ENCODE measurements at places on chromosomes 3 and 15. TPM values are rescaled to one million over a fixed set of nuclear protein-coding genes. Genes with fewer than 3 reads are reported as not detected.

PLA1A gene
- not detected for polyA plus RNA-seq

SPTBN5 gene
- polyA plus RNA-seq: 0.06 TPM

DNA sequence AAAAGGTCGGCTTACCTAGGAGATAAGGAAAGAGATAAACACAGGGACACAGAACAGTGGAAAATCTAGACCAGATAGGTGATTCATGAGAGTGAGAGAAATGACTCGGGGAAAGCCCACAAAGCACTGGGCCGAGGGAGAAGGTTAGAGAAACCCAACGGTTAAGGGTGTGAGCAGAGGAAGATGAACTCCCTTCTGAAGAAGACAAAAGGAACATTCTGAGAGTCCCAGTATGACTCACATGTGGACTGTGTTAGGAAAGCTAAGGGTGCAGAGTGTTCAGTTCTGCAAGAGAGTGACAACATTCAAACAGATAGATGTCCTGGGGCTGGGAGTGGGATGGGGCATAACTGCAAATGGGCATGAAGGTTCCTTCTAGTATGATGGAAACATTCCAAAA lies 83.0 kb downstream of the CNTN3 start:
- H3K4me1 ChIP-seq: no peaks in the 10 kb centered on the region
- no peaks in the 10 kb centered on the region for H3K27me3 ChIP-seq
- no peaks in the 10 kb centered on the region for H3K36me3 ChIP-seq
- no peak overlapping the region for H3K4me3 ChIP-seq

DNA sequence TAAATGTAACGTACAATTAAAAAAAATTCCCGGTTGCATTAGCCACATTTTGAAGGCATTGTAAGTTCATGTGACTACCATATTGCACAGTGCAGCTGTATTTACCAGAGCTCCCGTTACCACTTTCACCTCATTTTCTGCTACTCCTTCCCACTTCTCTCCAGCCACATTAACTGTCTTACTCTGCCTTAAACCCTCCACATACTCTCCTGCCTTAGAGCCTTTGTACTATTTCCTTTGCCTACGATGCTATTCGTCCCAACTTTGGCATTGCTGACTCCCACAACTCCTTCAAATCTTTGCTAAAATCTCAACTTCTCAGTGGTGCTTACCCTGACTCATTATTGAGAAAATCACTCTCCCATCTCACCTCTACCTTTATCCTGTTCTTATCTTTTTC lies 115.2 kb downstream of the CADM2 start:
- no peak overlapping the region for H3K27ac ChIP-seq
- H3K4me1 ChIP-seq: no peaks in the 10 kb centered on the region
- no peaks in the 10 kb centered on the region for H3K27me3 ChIP-seq
- H3K4me3 ChIP-seq: no peak overlapping the region
